LoVo (cell line): ENCODE measurements at places on chromosomes 1 and 21.

DNA sequence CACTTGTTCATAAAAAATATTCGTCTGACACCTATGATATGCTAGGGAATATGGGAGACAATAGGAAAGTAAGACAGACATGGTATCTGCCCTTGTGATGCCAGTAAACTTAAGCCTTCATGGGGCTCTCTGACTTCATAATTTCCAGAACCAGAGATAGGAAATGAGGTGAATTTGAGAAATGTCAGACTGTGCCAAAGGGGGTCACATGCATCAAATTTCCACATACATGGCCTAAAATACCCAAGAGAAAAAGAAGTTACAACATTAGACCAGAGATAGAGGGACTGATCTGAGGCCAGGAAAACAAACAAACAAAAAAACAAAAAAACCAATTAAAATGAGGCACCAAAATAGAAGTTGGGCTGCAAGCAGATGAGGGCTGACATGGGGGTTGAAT lies 75.7 kb downstream of the DISC1 start:
- DNase-seq: no peak

- DNase-seq: peak; percentile 54
Observed at GRCh38 chr1:157878059-157878458, 36.5 kb upstream of the CD5L start.

- DNase-seq: no peak
Observed at GRCh38 chr1:55043011-55043410, 3.7 kb downstream of the PCSK9 start.

DNA sequence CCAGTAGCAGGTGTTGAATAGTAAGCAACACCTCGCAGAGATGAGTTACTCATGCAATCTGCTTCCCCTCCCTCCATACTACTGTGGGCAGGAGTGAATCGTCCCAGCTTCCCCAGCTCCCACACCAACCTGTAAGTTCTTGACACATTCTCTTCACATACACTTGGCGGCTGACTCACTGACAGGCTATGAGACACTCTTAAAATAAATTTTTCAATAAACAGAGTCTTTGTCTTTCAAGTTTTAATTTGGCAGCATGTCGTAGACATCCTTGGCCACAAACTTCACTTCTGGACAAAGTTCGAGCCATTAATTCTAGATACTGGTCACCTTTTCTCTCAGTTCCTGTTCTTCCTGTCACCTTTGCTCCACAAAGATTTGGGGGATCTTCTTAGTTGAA lies 290.7 kb downstream of the TM2D1 start:
- DNase-seq: peak; percentile 20

GRCh38 chr1:85297855-85298629 lies 21.6 kb upstream of the BCL10 start:
- peak; percentile 95 for DNase-seq
